Right atrium auricular region (tissue), 2 donors: ENCODE measurements at places on chromosomes 2 and 18.

- DNase-seq = no peak
These were observed 51.4 kb downstream of the CMPK2 start for GRCh38 chr2:6814312-6814711.

DNA sequence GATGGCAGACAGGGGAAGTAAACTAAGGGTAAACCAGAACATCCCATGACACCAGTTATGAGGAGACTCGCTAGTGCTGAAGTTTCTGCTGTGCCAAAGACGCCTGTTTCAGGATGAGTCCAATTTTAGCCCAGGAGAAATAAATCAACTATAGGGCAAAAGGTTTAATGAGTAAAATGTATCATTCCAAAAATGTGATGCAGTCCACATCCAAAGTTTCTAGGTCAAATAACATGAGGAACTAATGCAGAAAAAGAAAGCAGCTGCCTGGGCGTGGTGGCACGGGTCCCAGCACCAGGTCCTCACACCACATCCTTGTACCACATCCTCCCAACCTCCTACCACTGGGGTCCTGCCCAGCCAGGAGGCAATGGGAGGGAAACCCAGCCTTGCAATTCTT, 126.9 kb upstream of the CTAGE1 start:
- DNase-seq = no peak

GRCh38 chr2:130972410-130972809, 120.8 kb downstream of the FAM168B start:
- DNase-seq = no peak

GRCh38 chr2:3466966-3467365, 52.4 kb downstream of the ADI1 start:
- DNase-seq = no peak

DNA sequence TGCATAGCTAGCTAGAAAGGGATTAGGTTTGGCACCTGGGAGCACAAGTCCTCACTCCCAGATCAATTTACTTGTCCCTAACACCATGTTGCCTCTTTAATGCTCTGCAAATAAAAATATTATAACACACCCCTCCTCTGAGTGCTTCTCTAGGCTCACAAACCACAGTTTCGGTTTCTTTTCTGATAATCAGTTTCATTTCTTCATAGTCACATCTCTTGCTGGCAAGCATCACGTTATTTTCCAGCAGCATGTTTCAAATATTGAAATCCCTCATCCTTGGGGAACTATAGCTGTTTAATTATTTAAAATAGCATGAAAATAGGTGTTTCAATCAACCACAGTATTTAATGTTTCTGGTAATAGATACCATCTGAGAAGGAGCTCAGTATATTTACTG, 13.9 kb upstream of the SMCHD1 start:
- DNase-seq = no peak

DNA sequence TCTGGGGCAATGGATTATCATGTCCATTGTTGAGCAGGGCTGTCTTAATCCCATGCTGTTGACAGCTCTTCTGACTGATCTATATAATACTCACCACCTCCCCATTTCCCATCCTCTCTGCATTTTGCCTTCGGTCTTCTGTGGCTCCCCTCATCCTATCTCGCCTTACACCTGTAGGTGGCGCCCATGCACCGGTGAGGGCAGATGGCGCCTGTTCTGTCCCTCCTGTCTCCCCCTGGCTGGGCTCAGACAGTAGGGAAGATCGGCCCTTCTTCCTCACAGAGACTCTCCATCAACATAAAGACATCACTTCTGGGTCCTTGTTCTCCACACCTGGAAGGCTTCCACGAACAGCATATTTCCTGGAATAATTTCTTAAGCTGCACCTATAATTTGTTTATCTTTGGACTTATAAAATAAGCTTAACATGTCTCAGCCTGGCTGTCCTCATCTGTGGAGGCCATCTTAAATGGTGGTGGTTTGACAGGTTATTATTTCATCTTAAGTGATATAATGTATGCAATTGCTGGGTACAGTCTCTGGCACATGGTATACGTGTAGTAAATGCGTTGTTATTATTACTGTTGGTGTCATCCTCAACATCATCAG, 10.9 kb upstream of the CDH20 start:
- no peak for DNase-seq

DNA sequence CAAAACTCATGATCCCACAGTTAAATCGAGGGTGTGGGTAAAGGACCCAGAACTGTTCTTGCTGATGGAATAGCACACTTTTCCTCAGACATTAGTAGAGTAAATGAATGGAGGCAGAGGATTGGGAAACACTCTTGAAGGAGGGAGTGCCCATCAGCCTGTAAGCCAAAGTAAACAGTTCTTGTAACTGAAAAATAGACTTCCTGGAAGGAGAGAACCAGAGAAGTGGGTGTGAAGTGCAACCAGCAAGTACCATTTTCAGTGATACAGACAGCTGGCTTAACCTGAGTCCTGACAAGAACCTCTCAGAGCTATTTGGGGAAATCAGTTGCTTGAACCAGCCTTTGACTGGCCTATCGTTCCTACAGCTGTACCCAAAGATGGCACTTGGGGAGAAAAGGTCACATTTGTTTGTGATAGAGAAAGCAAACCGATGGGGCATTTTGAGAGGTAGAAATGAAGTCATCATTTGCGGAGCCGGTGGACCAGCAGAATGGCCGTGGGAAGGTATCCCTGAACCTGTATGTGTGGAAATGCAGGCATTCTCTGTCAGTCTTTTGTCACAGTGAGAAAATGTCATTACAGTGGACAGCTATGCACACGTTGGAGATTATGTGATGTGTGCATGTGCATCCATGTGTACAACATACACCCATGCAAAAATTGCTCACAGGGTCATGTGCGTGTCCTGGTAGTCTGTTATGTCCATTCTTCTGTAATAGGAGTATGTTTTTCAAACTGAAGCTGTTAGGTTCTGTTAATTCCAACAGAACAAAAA, 17.8 kb downstream of the CRIM1 start:
- no peak for DNase-seq

- DNase-seq = peak; percentile 56
These were observed 80.9 kb upstream of the SMAD7 start for GRCh38 chr18:49031511-49032188.

DNA sequence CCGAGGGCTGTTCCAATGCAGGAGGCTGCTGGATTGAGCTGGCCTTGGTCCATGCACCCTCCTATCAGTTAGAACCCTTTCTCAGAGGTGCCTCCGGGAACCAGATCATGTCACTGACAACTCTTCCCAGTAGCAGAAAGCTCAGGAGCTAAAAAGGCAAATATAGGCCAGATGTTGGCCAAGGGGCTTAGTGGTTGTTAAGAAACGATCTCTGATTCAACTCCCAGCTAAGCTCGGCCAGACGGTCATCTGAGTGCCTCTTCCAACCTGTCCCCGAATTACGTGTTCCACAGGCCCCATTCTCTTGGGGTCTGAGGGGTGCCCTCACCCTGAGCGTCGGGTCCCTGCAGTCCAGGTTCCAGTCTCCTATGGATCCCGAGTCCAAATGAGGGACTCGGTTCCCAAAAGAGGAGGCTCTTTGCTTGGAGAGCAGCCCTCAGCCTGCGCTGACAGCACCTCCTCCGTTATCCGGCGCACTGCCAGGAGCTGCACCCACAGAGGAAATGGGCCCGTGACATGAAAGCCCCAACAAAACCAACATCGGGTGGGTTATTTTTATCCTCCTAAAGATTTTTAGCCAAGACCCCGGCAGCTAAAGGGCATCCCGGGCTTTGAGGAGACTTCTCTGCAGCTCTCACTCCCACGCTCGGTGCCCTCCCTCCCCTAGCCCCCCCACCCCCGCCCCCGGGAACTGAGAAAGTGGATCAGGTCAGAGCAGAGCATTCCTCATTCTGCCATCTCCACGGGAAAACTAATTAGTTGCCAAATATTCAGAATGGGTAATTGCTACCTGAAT, 106.6 kb upstream of the ID2 start:
- DNase-seq = no peak

DNA sequence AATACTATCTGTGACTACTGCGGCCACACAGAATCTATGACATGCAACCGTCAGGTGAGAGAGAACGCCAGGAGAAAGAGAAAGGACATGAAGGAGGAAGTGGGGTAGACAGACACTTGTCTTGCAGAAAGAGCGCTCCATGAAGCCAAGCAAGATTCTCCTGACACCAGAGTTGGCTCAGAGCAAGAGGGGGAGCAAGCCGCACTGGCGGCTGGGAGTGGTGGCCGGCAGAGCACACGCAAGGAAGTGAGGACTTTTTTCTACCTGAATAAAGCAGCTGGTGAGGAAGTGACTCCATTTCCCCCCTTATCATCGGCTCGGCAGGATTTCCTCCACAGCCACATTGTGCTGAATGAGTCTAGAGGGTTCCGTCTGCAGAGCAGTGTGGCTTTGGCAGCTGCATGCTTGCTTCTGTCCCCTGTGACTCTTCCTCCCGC, 181.6 kb downstream of the BCL2 start:
- no peak for DNase-seq

DNA sequence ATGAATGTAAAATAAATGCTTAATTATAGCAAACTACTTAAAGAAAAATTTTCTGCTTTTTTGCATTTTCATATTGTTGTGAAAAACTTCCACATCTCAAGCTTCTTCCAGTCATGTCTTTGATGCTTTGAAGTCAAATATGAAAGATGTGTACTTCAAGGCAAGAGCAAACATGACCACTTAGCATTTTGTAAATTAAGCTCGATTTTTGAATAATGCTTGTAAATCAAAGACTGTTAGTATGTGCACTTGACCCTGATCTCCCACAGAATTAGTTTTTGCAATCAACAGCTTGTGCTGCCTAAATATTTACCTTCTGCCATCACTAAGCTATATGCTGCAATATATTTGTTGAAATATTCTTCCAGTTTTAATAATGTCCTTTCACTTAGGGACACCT, 486.1 kb upstream of the ID2 start:
- no peak for DNase-seq

- no peak for DNase-seq
These were observed 1.4 kb downstream of the NRP2 start for GRCh38 chr2:205683502-205684367.

DNA sequence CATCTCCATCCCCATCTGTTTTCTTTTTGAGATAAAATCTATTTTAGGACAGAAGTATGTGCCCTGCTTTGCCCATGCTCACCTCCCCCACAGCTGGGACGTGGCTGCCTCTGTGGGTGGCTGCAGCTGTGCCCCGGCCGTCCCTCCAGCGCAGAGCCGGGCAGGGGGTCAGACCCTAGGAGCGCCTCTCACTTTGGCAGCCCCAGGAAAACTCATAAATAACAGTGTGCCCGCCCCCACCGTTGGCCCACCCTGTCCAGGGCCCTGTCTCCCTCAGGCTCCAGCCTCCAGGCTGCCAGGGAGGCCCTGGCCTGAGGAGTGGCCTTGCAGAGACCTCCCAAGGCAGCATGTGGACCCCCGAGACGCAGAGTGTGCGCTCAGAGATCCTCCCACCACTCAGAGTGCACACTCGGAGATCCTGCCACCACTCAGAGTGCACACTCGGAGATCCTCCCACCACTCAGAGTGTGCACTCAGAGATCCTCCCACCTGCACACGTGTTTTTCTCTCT, 178.1 kb downstream of the TWIST2 start:
- DNase-seq = no peak

GRCh38 chr2:58501371-58502160, 260.4 kb upstream of the FANCL start:
- no peak for DNase-seq

DNA sequence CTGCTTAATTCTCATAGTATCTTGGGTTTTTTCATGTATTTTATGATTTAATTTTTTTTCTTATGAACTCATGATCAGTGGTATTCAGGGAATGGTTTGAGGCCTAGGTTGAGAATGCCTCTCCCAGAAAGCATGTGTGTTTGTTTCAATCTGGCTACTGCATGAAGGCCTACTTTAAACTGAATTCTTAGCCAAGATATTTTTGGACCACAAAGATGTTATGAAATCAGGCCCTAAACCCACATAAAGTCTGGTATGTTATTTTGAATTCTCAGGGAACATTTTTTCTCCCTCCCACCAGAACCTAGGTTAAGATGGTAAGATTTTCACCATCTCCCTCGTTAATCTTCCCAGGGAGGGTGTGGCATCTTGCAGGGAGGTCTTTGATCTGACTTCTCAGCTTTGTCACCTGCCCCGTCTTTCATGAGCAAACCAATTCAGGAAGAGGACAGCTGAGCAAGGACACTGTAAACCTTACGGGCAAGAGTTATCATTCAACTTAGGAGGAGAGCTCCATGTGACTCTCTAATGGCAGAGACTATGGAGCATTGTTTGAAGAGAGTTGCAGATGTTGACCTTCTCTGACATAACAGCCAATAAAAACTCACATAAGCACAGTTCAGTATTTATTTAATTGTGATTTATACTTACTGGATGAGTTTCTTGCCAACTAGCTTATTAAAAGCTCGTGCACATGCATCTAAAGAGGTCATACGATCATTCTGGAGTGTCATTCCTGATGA, 21.3 kb upstream of the ACKR3 start:
- no peak for DNase-seq

GRCh38 chr18:21912339-21913239, 172.0 kb downstream of the MIB1 start:
- no peak for DNase-seq

DNA sequence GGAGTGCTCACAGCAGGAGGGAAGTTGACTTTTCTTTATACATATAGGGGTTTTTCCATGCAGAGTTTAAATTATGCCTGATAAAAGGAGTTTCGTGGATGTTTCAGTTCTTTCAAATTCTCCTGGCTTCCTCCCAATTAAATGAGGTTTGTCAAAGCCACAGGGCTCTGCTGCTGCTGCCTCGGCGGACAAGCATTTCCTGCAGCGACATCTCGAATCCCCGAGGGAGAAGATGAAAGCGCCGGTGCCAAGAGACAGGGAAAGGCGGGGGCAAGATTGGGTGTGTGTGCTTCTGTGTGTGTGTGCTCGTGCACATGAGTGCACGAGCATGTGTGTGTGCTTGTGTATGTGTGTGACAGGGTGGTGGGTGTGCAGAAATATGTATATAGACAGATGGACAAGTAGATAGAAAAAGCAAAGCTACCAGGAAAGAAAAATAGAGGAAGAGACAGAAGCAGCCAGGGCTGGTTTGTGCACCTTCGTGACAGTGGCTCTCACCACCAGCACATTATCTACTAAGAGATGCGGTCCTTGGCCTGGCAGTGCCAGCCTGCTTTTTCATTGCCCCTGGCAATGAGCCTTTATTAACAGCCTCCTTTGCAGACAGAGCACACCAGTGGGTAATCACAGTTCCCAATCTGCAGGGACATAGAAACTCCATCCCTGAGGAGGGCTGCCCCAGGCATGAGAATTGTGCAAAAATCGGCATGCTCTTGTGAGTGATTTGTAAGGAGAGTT, 76.2 kb downstream of the CDK15 start:
- no peak for DNase-seq
